Activated T-cell treated with anti-CD3 and anti-CD28 coated beads, Interleukin-2, amount 50 U/mL, for 48 hours (primary cell): ENCODE measurements at places on chromosomes 3 and 15.

DNA sequence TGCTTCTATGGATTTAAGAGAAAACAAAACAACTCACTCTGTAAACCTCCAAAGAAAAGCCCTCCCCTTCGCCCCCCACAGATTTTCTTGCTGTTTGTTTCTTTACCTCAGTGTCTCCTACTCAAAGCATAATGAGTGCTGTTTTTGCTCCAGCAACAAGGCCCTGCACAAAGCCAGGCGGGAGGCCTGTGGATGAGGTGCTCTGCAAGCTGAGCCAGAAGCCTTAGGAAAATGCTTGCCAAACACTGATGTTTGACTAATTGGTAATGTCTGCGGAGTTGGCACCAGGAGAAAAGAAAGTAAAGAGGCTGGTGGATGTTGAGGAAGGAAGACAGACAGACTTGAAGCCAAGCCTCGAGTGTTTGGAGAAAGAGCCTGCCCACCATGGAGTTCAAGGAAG, 99.7 kb downstream of the RARB start:
- DNase-seq = no peak

GRCh38 chr15:57218826-57219576, 157.3 kb upstream of the CGNL1 start:
- no peak for DNase-seq

DNA sequence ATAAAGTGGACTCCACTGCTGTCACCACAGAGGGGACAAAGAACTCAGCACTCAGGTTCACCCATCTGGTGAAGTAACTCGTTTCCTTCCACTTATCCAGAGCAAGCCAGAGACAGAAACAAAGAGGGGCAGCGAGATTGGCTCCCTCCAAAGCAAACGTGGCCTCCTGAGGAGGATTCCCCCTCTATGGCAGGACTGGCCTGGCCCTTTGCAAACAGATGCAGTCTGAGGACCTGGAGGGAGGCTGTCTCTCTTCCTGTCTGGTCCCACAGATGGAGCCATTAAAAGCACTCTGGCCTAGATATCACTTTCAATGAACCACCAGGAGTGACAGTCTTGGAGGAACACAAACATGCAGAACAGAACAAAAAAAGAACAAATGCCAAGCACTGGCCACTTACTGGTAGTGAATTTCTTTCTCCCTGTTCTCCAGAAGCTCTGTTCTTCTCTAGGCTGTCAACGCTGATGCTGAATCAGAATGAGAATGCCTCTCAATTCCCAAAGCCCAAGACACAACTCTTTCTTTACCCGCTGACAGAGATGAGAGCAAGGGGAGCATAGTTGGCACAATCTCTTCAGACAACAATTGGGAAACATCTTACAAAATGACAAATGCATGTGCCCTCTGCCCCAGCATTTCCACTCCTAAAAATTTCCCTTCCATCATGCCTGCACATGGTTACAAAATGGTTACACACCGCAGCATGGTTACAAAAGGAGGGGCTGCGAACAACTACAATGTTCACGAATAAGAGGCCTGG, 14.3 kb downstream of the KLHL25 start:
- no peak for DNase-seq

- DNase-seq = no peak
These were observed 273.7 kb downstream of the RBMS3 start for GRCh38 chr3:29554566-29554965.

GRCh38 chr15:33679061-33679460, 289.2 kb upstream of the CHRM5 start:
- no peak for DNase-seq

GRCh38 chr15:57340682-57341259, 35.5 kb upstream of the CGNL1 start:
- peak; percentile 48 for DNase-seq

DNA sequence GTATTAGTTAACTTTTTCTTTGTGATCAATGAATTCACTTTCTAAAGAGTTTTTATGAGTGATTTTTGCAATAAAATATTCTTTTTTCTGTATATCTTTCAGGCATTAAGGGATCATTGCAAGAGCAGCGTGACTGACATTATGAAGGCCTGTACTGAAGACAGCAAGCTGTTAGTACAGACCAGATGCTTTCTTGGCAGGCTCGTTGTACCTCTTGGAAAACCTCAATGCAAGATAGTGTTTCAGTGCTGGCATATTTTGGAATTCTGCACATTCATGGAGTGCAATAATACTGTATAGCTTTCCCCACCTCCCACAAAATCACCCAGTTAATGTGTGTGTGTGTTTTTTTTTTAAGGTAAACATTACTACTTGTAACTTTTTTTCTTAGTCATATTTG, 24.4 kb downstream of the SELENOT start:
- DNase-seq = no peak

DNA sequence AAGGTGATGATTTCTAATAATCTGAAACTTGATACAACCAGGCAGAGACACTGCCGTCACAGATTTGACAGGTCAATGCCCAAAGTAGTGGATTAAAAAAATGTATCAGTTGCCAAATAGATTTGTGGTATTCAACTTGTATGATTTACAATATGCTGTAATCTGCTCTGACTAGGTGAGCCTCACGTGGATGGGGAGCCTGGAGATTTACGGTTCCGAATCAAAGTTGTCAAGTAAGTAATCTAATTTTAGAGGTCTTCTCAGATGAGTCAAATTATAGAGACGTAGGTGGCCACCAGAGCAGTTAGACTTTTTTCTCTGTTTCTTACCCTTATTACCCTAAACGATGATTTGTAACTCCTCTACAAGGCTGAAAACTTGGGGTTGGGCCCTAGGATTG, 12.0 kb downstream of the DNAJB11 start:
- DNase-seq = no peak

DNA sequence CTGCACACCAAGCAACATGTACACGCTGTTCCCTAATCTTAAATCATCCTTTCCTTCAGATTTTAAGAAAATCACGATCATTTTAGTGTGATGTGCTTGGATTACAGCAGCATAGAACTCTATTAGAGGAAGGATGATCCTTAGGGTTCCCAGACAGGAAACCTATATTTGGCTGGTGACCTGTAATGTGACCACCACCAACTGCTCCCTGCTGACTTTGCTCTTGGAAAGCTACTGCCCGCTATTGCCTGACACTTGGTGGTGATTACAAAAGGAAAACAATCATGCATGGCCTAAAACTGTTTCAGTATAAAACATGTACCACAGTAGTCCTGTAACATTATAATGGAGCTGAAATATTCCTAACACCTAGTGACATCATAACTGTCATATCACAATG, 27.2 kb upstream of the LMOD3 start:
- no peak for DNase-seq

- no peak for DNase-seq
These were observed 73.6 kb downstream of the APBA2 start for GRCh38 chr15:28959326-28959725.

- no peak for DNase-seq
These were observed 584 bp downstream of the RPS17 start for GRCh38 chr15:82539691-82540054.

GRCh38 chr3:113927556-113927955, 20.3 kb upstream of the ZDHHC23 start:
- DNase-seq = no peak

DNA sequence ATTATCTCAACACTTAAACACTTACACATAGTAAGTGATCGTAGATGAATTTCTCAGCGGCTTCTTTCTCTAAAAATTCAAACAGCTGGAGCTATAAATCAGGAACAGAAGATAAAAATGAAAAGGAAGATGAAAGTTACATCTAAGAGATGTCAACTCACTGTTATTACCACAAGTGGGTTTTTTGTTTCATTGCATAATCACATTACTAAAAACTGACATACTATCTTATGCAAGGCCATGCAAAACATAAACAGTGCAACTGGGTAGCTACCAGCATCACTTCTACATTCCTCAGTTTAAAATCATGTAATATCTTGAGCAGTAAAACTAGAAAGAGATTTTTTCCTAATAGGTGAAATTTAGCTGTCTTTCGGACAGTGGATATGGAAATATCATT, 14.9 kb downstream of the MINDY4B start:
- DNase-seq = no peak

DNA sequence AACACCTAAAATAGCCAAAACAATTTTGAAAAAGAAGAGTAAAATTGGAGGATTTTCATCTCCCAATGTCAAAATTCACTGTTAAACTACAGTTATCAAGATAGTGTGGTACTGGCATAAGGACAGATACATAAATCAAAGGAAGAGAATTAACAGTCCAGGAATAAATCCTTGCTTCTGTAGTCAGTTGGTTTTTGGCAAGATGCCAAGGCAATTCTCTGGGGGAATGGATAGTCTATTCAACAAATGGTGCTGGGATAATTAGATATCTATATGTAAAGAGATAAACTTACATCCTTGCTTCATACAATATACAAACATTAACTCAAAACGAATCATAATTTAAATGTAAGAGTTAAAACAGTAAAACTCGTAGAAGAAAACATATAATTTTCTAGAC, 57.9 kb upstream of the SELENOK start:
- DNase-seq = no peak

DNA sequence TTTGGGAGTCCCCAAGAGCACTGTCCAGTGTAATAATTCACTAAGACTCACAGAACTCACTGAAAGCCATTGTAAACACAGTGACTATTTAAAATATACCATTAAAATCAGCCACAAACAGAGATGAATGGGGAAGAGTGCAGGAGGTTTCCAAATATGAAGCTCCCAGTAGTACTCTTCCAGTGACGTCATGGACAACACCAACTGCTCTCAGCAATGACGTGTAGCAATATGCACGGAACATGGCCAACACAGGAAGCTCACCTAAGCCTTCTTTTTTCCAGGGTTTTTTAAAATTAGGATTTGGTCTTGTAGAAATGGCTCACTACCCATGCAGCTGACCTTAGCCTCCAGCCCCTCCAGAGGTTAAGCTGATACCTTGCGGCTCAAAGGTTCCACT, 1224.1 kb upstream of the CADM2 start:
- no peak for DNase-seq

DNA sequence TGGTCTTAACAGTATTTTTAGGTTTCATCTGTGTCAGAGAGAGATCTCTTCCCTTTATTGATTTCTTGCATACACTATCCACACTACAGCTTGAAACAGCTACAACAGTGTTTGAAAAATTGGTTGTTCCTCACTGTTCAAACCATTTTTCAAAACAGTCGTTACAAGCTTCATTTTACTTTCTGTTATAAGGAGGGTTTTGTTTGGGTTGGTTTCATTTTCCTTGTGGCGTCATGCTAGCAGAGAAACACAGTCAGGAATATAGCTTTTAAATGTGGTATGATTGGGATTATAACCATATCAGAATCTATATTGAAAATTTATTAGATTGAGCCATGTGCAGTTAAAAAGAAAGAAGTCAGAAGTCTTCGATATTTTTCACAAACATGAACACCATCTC, 400.6 kb downstream of the ZBTB20 start:
- no peak for DNase-seq

- DNase-seq = no peak
These were observed 36.4 kb downstream of the CCDC80 start for GRCh38 chr3:112604536-112604935.

DNA sequence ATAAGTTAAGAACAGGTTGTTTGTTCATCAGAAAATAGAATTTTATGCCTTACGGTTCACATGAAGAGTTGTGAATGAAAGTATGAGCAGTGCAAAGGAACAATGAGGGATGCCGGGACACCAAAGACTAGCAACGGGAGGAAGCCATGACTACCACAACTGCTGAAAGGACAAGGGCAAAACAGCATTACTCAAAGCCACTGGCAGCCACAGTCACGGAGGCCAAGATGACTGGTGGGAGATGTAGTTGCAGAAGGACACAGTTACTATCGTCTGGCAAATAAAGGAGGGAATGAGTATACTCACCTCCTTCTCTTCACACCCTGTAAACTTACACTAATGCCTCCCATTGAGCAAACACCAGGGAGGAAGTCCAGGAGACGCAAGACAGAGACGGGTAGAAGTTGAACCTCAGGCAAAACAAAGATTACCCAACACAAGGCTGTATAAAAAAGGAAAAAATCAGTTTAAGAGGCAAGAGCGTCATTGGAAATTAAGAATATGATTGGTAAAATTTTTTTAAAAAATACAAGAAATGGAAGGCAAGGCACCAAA, 675.5 kb downstream of the FHIT start:
- no peak for DNase-seq

DNA sequence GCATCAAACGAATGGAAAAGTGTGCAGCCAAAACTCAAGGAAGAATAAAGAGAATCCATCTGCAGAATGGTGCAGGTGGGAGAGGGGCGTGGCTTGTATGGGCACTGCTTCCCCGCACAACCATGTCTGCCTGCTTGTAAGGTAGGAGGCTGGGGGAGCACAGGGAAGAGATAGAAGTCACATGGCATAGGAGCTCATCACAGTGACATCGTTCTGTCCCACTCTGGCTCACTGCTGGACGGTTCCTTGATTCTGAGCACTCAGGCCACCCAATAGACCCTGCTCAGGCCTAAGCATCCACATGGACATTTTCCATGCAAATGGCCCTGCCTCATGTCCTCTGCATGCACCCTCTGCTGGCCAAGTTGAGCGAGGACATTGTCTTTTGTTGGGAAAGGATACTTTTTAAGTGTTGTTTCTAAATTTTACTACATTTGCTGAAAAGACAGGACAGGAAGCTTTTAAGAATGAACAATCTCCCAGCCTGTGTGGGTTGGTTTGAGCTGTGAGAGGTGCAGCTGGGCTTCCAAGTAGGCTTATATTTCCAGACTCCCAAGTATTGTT, 3.1 kb downstream of the MYLK start:
- DNase-seq = no peak

- DNase-seq = no peak
These were observed 19.6 kb downstream of the TIMP4 start for GRCh38 chr3:12139111-12139511.

DNA sequence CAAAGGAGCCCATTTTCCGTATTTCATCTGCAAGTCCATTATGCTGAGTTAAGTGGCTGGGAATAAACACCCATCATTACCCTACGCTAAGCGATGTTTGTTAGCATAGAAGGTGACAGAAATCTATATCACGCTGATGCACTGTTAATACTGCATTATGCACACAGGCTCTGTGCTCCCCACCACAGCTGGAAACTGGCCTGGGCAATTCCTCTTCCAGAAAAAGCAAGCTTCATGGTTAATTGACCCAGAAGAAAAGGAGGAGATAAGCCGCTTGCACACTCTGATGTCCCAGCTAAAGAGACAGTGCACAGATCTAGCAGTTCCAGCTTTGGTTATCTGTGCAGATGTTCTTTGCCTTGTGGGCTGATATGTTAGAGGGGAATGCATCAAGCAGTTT, 232.6 kb downstream of the NTRK3 start:
- DNase-seq = no peak

DNA sequence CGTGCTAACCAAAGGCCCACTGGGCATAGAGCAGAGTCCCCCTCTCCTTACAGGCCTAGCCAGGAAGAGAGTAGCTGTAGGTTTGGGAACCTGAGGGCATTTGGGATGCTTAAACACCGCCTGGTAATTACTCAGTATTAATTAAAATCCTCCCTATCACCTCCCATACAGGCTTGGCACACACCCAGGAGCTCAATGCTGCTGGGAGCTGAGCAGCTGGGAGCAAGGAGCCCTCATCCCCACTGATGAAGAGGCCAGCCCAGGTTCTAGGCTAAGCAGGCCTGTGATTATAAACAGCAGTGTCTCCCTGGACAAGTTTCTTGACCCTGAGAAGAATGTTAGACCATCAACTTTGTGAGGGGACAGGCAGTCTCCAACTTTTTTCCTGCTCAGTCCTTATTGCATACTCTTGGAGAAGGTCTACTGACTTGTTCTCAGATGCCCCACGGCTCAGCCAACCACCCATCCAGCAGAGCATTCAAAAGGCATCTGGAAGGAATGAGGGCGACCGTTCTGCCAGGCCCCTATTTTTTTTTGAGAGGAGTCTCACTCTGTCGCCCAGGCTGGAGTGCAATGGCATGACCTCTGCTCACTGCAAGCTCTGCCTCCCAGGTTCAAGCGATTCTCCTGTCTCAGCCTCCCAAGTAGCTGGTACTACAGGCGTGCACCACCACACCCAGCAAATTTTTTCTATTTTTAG, 1.3 kb upstream of the PRKAR2A start:
- no peak for DNase-seq
